Activated CD4-positive, alpha-beta T cell treated with anti-CD3 and anti-CD28 coated beads for 36 hours (primary cell): ENCODE measurements at places on chromosomes 7 and 10.

DNA sequence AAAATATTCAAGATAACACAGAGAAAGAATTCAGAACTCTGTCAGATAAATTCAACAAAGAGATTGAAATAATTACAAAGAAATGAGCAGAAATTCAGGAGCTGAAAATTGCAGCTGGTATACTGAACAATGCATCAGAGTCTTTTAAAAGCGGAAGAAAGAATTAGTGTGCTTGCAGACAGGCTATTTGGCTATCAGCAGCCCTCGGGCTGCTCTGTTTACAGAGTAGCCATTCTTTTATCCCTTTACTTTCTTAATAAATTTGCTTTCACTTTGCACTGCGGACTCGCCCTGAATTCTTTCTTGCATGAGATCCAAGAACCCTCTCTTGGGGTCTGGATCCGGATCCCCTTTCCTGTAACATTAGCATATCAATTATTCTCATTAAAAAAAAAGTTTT lies 1040.0 kb downstream of the SORCS3 start:
- no peak for DNase-seq

DNA sequence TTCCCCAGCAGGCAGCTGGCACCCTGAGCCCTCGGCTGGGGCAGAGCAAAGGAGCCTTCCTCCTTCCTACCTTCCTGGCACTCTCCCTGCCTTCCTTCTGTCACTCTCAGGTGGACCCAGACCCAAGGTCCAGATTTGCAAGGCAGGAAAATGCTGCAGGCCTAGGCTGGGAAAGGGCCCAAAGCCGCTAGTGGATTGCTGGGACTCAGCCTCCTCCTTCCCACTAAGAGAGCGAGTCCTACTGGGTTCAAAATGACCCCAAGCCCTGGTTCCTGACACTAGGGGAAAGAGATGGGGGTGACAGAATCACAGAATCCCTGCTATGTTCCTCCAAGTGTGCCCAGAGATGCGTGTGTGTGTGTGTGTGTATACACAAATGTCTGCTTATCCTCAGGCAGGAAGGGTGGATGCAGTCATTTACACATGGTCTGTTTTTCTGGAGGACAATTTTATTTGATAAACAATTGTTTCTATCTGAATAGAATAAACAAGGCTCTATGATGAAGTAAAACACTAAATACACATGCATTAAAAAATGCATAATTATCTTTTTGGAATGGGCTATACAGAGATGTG lies 1.3 kb upstream of the PLAU start:
- no peak for DNase-seq

DNA sequence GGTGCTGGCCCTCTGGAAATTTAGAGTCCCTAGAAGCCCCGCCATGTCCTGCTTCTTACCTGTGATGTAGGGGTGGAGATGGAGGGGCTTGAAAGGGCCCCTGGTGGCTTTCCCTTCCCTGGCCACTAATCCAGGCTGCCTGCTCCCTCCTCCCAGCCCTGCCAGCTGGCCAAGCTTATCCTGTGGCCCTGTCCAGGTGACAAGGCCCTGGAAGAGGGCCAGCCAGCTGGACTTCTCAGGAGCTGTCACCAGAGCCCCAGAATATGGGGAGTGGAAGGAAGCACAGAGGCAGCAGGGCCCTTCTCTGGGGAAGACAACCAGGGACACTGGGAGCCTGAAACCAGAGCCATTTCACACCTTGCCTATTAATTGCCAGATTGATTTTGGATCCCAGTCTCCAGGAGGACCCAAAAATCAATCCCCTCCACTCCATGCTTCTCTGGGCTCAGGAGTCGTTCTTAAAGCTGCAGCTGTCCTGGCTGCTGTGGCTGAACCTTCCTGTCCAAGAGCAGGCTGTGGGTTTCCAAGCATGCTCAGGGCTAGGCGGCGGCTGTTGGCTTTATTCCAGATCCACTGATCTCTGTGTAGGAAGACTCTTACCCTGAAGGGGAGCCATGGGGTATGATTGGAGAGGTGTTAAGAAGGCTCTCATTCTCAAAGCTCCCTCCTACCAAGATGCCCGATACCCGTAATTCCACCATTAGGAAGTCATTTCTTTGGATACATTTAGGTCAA lies 52.6 kb upstream of the PCBD1 start:
- no peak for DNase-seq

DNA sequence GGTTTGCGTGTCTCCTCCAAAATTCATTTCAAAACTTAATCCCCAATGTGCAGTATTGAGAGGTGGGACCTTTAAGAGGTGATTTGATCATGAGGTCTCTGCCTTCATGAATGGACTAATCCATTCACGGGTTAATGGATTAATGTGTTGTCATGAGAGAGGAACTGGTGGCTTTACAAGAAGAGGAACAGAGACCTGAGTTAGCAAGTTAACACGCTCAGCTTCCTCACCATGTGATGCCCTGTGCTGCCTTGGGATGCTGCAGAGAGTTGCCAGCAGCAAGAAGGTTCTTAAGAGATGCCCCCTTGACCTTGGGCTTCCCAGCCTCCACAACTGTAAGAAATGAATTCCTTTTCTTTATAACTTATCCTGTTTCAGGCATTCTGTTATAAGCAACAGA lies 3.7 kb upstream of the TCTN3 start:
- DNase-seq: no peak

GRCh38 chr7:37541810-37542443 lies 93.3 kb upstream of the ELMO1 start:
- no peak for DNase-seq

DNA sequence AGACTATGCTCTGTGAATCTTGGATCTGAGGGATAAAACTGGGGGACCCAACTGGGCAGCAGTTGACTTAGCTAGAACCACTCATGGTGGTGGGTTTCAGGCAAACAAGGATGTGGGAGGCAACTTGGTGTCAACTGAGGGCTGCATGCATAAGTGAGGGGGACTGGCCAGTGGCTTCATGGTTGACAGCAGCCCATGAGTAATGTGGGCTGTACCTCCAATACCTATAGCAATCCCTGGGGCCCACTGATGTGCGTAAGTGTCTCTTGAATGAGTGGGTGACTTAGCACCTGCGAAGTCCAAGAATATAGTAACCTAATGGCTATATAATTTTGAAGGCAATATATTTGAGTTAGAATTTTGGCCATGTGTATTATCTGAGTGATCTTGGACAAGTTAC lies 13.7 kb upstream of the MAP3K8 start:
- no peak for DNase-seq

- DNase-seq: no peak
Observed at GRCh38 chr7:41792120-41792519, 89.2 kb upstream of the INHBA start.

- peak; percentile 53 for DNase-seq
Observed at GRCh38 chr10:84375011-84375410, 46.6 kb downstream of the CCSER2 start.
